ENCODE measurements at places on chromosomes 2 and 18.

GRCh38 chr2:1656326-1656960 lies 87.9 kb downstream of the PXDN start:
- DNase-seq = no peak

DNA sequence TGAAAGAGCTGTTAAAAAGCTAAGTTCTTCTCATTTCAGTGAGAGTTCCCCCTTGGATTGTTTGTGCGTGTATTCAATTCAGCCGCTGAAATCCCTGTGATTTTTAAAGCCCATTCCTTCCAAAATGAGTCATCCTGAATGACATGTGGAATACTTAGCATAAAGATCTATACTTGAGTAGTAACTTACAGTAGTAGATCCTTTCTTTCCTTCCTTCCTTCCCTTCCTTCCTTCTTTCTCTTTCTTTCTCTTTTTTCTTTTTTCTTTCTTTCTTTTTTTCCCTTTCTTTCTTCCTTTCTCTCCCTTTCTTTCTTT lies 18.2 kb upstream of the SOX11 start:
- no peak for DNase-seq

GRCh38 chr2:158817588-158817987 lies 22.5 kb downstream of the DAPL1 start:
- DNase-seq = no peak

DNA sequence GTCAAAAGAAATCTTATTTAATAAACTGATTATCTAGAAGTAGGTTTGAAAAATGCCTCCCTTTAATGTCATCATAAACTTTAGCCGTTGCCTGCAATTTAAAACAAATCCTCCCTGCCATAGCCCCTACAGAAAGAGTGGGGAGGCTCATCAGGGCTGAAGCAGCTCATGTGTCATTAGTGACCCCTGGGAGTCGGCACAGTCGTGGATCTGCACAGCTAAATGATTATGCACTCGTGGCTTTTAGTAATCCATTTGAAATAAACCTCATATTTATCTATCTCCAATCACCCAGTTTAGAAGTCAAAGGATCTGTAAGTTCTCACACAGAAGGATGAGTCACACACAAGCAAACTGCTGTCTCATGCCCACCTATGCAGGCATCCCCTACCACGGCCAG lies 277.3 kb downstream of the SS18 start:
- DNase-seq = no peak

GRCh38 chr2:71715951-71716696 lies 262.8 kb downstream of the DYSF start:
- DNase-seq = no peak

- no peak for DNase-seq
Measured at GRCh38 chr18:50133526-50133925, 61.4 kb downstream of the MYO5B start.

GRCh38 chr2:202147775-202148174 lies 74.7 kb downstream of the KIAA2012 start:
- DNase-seq = no peak

DNA sequence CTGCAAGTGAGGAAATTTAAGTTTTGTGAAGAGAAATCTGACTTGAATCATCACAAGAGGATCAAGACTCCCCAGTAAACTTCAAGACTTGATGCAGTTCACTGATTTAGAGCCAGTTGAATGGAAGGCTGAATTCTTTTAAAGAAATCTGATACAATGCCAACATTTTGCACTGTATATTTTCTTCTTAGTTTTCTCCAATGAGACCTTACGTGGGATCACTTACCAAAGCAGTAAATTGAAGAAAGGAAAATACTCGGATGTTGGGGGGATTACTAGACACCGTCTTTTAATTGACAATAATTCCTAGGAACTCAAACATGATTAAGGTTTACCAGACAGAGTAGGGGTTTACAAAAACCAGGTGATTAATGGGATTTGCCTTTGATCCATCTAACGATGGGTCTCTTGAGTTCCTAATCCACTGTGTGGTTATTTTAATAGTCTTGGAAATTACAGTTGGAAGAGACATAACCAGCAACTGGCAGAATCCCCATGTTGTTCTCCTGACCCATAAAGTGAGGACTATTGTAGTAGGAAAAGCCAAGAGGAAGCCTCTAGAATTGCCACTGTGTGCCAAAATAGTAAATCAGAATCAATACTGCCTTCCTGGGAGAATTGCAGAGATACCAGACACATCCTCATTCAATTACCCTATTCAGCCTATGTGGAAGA lies 354.5 kb downstream of the PID1 start:
- DNase-seq = no peak

GRCh38 chr2:41729800-41730364 lies 317.9 kb upstream of the PKDCC start:
- no peak for DNase-seq

DNA sequence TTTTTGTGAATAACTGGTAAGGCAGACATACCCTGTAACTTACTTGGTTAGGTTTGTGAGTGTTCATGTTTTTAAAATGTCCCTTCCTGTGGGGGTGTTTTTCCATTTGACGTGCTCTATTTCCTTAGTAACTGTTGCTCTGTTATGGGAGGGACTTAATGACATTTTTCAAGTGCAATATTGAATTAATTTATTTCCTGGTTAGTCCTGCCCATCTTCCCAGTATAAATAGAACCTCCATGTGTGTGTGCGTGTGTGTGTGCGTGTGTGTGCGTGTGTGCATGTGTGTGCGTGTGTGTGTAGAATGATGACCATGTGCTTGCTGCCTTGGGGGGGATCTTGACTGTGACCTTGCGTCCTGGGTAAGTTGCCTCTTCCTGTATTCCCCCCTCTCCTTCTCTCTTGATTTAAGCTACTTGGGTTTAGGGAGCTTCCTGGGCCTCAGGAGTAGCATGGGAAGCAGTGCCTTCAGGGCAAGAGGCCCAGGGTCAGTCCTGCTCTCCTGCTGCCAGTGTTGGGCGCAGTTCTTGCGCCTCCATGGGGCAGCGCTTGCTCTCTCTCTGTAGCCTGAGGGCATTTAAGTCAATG lies 163.9 kb downstream of the LDLRAD4 start:
- DNase-seq = no peak

DNA sequence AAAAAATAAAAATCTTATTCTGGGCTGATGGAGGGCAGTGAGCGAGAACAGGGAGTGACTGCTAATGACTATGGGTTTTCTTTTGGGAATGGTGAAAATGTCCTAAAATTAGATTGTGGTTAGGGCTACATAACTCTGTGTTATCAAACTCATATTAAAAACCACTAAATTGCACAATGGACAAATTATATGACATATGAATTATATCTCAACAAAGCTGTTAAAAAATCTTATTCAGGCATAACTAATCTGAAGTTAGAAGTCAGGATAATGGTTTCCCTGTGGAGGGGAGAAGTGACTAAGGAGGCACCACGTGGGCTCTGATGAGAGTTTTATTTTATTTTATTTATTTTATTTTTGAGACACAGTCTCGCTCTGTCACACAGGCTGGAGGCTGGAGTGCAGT lies 32.1 kb upstream of the DPP4 start:
- DNase-seq = no peak

GRCh38 chr2:75284345-75284744 lies 85.0 kb upstream of the TACR1 start:
- no peak for DNase-seq

GRCh38 chr18:54878659-54879358 lies 50.5 kb downstream of the RAB27B start:
- no peak for DNase-seq

DNA sequence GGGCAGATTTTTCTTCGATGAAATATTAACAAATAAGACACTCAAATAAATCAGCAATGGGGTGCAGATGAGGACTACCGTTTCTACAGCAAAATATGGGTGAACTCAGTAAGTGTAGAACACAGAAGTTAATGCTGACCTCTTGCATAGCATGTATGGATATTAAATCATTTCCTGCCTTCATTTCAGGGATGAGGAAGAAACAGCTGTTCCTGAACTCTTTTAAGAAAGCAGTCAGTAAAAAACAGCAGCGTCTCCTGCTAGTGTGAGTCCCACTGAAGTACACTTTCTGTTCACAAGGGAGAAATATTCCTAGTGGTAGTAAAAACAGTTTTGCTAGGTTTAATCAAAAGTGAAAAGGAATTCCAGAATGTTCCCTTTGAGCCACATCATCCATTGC lies 379.0 kb downstream of the ZEB2 start:
- no peak for DNase-seq

DNA sequence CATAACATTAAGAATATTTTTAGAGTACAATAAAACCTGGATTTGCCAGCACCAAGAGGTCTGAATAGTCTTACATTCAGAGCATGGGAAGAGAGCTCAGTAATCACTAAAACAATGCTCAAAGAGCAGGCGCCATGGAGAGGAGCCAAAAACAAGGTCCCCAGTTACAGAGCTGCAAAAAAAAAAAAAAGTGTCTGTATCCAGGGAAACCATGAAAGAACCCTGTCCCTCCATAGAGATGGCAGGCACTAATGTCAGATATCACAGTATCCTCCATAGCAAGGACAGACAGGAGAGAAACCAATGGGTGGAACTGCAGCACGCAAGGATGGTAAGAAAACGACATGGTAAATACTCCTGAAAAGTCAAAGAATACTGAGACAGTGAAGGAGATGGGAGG lies 19.5 kb downstream of the FBXO15 start:
- DNase-seq = no peak

GRCh38 chr2:199983534-199983933 lies 28.2 kb downstream of the MAIP1 start:
- no peak for DNase-seq

GRCh38 chr2:623130-623922 lies 53.9 kb downstream of the TMEM18 start:
- no peak for DNase-seq

- DNase-seq = no peak
Measured at GRCh38 chr18:22286585-22286984, 117.2 kb downstream of the GATA6 start.

DNA sequence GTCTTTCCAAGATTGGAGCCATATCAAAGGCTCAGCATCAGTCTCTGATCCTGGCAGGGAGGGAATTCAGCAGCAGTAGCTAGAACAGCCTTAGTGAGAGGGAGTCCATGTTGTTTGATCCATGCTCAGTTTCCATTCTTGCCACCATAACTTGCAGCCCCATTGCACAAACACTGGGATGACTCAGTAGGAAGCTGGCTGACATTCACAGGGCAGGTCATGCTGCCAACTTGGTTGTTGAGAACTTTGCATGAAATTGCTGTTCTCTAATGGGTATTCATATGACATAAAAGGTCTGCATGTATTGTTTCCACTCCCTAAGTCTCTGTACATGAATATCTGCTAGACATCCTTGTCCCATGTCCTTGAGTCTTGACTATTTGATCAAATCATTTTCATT lies 29.9 kb upstream of the STAT4 start:
- no peak for DNase-seq

- DNase-seq = no peak
Measured at GRCh38 chr2:237731663-237732062, 66.9 kb upstream of the RBM44 start.

- DNase-seq = no peak
Measured at GRCh38 chr2:206981086-206981674, 41.9 kb downstream of the CPO start.

- DNase-seq = no peak
Measured at GRCh38 chr2:158893026-158893425, 75.4 kb upstream of the TANC1 start.

DNA sequence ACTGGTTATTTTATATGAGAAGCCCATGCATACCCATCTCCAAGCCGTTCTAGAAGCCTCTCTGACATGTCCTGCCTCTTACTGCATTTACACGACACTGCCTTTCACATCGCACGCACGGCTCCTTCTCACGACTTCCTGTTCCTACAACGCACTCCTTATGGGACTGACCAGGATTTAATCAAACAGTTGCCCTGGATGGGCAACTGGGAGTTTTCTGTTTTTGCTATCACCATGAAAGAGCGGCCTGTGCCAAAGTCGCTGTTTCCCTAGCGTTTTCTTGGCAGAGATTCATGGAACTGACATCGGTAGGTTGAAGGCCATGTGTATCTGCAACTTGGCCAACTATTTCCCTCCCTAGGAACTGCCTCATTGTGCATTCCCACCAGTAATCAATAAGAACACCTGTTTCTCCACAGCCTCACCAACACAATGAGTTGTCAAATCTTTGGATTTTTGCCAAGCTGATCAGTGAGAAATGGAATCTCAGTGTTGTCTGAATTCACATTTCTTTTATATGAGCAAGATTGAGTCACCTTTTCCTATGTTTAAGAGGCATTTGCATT lies 97.2 kb upstream of the OTOS start:
- DNase-seq = no peak

- DNase-seq = no peak
Measured at GRCh38 chr18:42187611-42188380, 232.8 kb downstream of the PIK3C3 start.

- DNase-seq = no peak
Measured at GRCh38 chr18:33239298-33239697, 201.2 kb downstream of the CCDC178 start.

DNA sequence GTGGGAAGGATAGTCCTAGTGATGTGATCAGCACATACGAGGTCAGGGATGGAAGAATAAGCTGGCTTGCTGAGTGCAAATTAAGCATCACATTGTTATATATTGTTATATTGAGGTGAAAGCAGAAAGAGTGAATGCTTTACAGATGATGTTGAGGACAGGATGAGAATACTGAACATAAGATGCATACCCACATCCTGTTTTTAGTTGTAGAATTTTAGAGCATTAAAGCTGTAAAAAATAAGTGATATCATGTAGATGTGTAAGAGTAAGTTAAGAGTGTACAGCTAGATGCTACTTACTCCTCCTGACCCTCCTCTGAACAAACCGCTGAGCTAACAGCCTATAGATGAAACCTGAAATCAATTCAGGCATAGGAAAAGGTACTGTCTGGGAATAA lies 271.0 kb upstream of the KCNJ3 start:
- DNase-seq = no peak

GRCh38 chr2:241882091-241882625 lies 12.6 kb downstream of the RTP5 start:
- DNase-seq = no peak

GRCh38 chr2:70002241-70002899 lies 40.9 kb upstream of the ASPRV1 start:
- DNase-seq = no peak

GRCh38 chr2:210288408-210288807 lies 26.6 kb downstream of the MYL1 start:
- DNase-seq = no peak

DNA sequence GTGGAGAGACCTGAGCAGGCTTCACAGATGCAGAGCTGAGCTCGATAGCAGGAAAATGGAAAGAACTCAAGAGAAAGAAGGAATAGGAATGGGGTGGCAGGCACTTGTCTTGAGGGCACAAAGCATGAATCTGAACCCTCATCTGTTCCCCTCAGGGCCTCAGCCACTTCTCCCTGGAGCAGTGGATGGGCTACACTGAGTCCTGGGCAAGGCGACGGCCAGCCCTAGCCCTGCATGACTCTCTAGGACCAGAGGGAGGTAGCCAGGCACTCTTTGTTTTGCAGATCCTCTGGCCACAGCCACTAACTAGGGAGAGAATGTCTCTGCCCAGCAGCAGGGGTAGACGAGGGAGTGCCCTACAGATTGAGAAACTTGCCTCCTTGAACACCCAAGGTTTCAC lies 3.4 kb upstream of the TEX51 start:
- no peak for DNase-seq

GRCh38 chr18:44423814-44424644 lies 256.7 kb upstream of the SETBP1 start:
- no peak for DNase-seq

- DNase-seq = no peak
Measured at GRCh38 chr2:170091436-170091835, 86.5 kb upstream of the MYO3B start.

- no peak for DNase-seq
Measured at GRCh38 chr18:73514449-73514848, 633.2 kb downstream of the FBXO15 start.

GRCh38 chr2:212451786-212452231 lies 86.8 kb downstream of the ERBB4 start:
- no peak for DNase-seq

GRCh38 chr2:137729305-137729704 lies 235.0 kb upstream of the HNMT start:
- DNase-seq = no peak

Measured in D721Med (cell line).